T1000 (cell line): ENCODE measurements at places on chromosomes 12 and 14.

DNA sequence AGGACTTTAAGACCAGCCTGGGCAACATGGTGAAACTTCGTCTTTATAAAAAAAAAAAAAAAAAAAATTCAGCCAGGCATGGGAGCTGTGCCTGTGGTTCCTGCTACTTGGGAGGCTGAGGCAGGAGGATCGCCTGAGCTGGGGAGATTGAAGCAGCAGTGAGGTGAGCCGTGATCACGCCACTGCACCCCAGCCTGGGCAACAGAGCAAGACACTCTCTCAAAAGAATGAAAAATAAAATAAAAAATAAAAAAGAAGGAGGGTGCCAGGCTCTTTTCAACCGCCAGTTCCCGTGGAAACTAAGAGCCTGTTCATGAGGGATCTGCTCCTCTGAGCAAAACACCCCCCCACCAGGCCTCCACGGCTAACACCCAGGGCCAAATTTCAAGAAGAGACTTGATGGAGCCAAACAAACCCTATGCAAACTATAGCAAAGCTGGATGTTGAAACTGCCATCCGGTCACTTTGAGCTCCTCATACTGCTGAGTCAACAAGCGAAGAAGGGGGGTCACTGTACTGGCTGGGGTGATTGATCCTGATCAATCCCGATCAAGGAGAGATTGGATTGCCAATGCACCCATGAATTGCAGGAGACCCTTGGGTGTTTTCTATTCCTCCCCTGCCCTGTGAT, 23.4 kb downstream of the DLK1 start:
- no peak for DNase-seq

DNA sequence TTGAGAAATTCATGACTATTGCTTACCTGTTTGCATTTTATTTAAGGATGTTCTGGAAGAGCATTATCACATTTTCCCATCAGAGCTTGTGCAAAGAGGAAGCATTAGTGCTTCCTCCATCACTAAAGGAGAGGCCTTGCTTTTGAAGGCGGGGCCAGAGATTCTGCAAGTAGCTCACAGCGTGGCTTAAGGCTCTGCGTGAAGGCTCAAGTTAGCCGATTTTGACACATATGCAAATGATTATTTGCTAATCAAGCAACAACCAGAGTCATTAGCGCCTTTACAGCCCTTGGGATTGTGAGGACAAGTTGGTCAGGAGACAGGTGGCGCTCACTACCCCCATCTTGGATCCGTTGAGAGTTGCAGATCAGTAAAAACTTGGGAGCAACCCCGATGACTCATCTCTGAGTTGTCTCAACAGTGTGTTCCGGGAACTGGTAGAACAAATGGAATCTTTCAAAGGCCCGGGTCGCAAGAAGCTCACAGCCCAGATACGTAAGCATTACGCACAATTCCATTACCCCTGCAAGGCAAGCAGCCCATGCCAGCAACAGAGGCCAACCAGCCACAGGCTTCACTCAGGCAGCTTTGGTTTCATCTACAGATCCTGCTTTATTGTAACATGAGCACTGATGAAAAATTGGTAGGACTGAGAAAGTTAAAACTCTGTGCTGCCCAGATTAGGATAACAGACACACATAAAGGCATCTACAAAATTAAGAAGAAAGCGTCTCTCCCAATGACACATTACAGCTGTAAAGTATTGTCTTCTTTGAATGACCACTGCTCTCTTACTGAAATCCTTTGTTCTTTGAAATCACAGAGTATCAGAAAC, 34.9 kb upstream of the SPTSSA start:
- peak; percentile 78 for DNase-seq

GRCh38 chr14:24456980-24457379, 14.4 kb upstream of the SDR39U1 start:
- DNase-seq, result no peak

- no peak for DNase-seq
Measured at GRCh38 chr14:73887694-73888459, 1.2 kb downstream of the ZNF410 start.

GRCh38 chr12:104480826-104481440, 24.2 kb downstream of the CHST11 start:
- peak; percentile 11 for DNase-seq

- no peak for DNase-seq
Measured at GRCh38 chr14:96225745-96226151, 21.1 kb downstream of the BDKRB2 start.

DNA sequence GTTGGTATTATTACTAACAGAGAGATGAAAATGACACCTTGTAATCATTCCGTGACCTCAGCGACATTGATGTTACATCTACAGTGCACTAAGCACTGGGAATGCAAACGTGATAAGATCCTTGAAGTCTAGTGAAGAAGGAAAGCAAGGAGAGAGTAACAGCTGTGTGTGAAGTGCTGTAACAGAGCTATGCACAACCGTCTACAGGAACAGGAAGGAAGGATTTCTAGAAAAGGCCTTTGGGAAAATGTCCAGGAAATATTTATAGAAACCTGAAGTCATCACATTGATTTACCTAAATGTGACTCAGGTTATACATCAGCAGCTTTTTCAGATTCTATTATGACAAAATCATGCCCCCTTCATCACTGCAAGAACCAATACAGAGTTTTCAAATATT, 304.2 kb upstream of the AMIGO2 start:
- no peak for DNase-seq

GRCh38 chr12:66063916-66064315, 66.6 kb downstream of the LLPH start:
- no peak for DNase-seq

DNA sequence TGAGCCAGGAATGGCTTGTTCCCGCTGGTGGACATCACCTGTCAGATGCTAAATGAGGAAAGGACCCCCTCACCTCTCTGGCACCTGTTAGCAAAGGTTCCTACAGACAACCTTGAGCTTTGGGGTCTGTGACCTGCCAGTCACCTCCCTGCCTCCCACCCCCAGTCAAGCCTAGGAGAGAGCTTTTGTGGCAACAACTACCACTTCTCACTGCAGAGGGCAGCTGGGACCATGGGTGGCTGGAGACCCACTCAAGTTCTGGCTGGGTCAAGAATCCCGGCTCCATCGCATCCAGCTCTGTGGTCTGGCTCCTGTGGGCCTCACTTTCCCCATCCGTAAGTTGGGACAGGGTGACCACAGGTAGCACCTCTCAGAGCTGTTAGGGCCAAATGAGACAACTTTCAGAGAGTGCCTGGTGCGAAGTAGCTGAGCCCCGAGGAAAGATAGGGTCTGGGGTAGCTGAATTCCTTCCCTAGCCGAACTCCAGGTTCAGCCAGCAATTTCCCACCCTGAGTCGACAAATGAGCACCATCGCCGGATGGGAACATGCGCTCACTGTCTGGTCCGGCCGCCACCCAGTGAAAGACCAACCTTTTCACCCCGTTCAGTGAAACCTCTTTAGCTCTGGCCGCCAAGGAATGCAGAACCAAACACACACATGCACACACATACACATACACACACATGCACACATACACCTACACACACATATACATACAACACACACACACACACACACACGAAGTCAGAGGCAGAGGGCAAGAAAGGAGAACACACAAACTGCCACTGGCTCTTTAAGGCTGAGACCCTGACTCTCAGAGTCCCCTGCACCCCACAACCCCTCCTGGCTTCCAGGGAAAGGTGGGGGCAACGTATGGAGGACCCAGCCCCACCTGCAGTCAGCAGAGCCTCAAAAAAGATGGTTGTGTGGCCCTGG, 1.9 kb downstream of the TMEM119 start:
- DNase-seq, result no peak

GRCh38 chr12:3557116-3557697, 66.2 kb downstream of the PRMT8 start:
- DNase-seq, result no peak

GRCh38 chr12:9797722-9798619, 29.3 kb upstream of the KLRF1 start:
- no peak for DNase-seq

GRCh38 chr12:28909291-28909690, 239.8 kb upstream of the FAR2 start:
- no peak for DNase-seq

- no peak for DNase-seq
Measured at GRCh38 chr12:9047105-9047504, 57.8 kb downstream of the KLRG1 start.

DNA sequence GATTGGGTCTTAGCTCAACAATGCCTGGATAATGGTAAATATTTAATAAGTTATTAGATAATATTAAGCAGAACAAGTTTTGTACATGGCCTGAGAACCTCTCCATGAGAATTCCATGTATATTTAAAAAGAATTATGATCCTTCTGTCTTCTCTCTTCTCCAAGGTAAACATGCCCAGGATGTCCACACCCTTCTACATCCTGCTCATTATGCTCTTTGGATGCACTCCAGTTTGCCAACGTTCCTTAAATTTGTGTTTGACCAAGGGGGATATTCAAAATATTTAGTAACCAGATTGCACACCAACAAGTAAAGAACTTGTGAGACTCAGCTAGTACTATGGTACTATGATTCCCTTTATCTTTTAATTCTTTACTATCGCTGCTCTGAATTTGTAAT, 44.8 kb upstream of the ERGIC2 start:
- DNase-seq, result no peak

DNA sequence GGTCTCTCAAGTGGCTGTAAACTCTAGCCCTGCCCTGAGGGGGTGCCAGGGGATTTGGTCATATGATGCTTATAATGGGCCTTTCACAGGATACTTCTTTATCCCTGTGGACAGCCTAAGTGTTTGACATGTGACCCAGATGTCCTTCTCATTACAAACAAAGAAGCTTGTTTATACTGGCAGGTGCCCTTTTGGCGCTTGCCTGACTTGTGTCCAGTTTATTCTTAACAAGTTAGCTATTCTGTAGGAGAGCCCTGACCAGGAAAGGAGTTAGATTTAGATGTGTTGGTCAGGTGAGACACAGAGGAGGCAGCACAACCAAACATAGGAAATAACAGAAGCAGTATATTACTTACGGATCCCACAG, 51.9 kb downstream of the CCDC91 start:
- no peak for DNase-seq

DNA sequence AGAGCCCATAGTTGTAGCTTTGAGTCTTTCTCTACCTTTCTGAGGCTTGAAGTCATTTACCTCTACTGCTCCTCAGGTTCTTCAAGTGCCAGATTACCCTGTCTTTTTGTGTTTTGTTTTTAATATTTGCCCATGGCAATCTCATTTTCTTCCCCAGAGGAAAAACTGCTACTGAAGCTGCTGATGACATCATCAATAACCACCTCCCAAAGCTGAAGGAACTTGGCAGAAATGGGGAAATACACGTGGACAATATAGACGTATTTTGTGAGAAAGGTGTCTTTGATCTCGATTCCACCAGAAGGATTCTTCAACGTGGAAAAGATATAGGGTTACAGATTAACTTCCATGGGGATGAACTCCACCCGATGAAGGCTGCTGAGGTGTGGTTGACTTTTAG, 17.1 kb downstream of the AMDHD1 start:
- no peak for DNase-seq

- DNase-seq, result no peak
Measured at GRCh38 chr14:61344437-61345150, 23.2 kb downstream of the PRKCH start.

DNA sequence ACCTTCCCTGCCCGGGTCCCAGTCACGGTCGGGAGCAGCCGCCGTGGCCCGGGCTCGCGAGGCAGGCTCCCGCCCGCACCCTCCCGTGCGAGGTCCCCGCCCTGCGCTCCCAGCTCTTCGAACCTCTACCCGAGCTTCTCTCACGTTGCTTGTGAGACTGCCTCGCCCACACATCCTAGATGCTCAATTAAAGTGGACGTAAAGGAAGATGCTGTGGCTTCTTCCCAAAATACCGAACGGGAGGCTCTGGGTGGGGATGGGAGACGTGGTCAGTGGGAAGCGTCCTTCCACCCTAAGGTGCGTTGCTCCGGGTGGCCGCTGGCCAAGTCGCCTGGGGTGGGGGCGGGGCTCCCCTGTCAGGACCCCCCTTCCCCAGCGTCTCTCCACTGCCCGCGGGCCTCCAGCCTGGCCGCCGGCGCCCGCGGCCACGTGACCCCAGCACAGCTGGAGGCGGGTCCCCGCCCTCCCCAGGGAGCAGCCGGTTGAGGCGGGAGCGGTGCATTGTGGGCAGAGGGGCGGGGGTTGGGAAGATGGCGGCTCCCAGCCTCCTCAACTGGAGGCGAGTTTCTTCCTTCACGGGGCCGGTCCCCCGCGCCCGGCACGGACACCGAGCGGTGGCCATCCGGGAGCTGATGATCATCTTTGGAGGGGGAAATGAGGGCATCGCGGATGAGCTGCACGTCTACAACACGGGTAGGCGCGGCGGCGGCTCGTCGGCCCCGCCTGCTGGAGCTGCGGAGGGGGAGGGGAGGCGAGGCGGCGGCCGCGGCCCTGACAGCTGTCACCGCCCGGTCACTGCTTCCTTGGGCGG, at the start of gene HCFC2:
TSS of gene HCFC2 (plus strand) at position 501 of the 811 bp plus-strand sequence. CDS start at position 531, 30 bp downstream.
- DNase-seq, result peak; percentile 84
